B cell (primary cell): ENCODE measurements at places on chromosomes 5 and 9. TPM values are rescaled to one million over a fixed set of nuclear protein-coding genes. Genes with fewer than 3 reads are reported as not detected.

Gene FABP6
- total RNA-seq, result not detected in 2 replicates

Gene SLIT3
- not detected in 2 replicates for total RNA-seq

GRCh38 chr5:179607160-179607931, 16.1 kb downstream of the HNRNPH1 start:
- no peaks in the 10 kb centered on the region for H3K27me3 ChIP-seq
- DNase-seq, result no peak
- H3K27ac ChIP-seq, result no peak overlapping the region
- H3K36me3 ChIP-seq, result peaks cover 64% of the 10 kb centered on the region

Gene TAF1L
- not detected in 2 replicates for total RNA-seq

Gene PCDHGB7
- 1.9 and 2.2 TPM in 2 replicates for total RNA-seq

- no peak for DNase-seq
- no peak overlapping the region for H3K27ac ChIP-seq
- peaks cover 8% of the 10 kb centered on the region for H3K27me3 ChIP-seq
- H3K4me1 ChIP-seq, result no peaks in the 10 kb centered on the region
- H3K4me3 ChIP-seq, result no peak overlapping the region
- H3K36me3 ChIP-seq, result no peaks in the 10 kb centered on the region
Measured at GRCh38 chr5:132797651-132798050, 15.5 kb upstream of the SOWAHA start.

DNA sequence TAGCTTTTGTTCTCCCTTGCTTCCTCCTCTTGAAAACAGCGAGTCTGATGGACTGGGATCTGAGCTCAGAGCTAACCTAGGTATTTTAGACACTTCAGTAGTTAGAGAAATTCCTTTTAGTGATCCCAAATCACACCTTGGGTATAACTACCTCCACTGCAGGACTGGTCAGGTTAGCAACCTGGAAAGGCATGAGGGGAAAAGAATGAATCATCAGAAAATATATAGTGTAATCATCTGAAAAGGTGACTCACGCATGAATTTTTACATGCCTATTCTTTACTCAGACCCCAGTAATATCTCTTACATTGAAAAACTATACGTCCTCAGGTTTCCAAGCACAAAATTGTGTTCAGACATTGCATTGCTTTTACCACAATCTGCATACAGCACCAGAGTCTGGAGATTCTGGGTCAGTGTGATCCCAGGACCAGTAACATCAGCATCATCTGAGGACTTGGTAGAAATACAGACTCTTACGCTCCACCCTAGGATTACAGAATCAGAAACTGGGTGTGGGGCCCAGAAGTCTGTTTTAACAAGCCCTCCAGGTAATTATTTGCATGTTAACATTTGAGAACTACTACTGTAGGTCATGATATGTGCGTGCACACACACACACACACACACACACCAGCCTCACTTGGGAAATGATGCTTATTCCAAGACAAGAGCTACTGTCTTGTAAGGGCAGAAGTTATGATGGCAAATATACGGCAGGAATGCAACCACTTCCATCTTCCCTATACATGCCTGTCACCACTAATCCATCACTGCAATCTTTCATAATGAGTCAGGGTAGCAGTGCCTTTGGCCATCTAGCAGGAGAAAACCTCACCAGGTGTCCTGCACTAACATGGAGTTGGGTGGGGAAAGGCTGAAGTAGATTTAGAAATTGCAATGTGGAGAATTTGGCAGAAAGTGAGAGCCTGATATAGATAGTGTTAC, 271.6 kb upstream of the MAP3K1 start:
- DNase-seq, result no peak
- no peak overlapping the region for H3K27ac ChIP-seq
- no peaks in the 10 kb centered on the region for H3K27me3 ChIP-seq
- H3K36me3 ChIP-seq, result no peaks in the 10 kb centered on the region
- H3K4me1 ChIP-seq, result peaks cover 8% of the 10 kb centered on the region
- no peak overlapping the region for H3K4me3 ChIP-seq

DNA sequence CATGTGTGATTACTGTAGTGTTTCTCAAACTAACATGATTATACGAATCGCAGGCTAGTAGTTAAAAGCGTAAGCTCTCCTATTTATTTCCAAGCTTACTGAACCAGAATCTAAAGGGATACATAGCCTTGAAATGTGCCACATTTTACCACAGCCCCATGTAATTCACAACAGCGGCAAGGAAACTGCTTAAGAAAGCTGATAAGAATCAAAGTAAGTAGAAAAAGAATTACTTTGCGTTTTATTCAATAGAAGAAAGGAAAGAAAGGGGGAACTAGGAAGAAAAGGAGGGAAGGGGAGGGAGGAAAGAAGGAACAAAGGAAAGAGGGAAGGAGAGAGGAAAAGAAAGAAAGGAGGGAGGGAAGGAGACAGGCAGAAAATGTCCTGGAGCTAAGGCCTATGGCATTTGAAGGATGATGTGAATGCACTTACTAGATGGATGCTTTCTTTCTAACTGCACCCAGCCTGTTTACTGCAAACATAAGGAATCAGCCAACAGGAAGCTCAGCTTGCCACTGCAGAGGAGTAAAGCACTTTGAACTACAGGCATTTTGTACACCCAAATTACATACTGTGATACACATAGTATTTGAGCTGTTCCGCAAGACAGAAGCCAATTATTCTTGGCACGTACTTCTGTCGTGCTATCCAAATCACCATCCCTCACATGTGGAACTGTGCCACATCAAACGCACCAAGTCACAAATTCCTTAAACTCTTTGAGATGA, 521.7 kb downstream of the RAB3C start:
- no peaks in the 10 kb centered on the region for H3K36me3 ChIP-seq
- no peak overlapping the region for H3K27ac ChIP-seq
- H3K4me3 ChIP-seq, result no peak overlapping the region
- H3K27me3 ChIP-seq, result no peaks in the 10 kb centered on the region

DNA sequence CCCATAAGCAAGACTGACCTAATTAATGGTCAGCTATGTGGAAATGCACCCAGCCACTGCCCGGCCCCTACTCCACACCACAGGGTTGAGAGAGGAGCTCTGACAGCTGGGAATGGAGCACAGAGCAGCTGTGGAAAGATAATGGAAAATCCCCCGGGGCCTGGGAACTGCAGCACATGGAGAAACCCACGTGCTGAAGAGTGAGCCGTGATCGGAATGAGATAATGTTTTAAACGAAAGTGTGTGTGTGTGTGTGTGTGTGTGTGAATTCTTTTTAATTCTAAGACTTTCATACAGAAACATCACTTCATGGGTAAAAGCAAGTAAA, 13.1 kb upstream of the SLC12A7 start:
- H3K27ac ChIP-seq, result no peak overlapping the region
- no peak for DNase-seq
- H3K4me1 ChIP-seq, result peaks cover under 1% of the 10 kb centered on the region
- no peaks in the 10 kb centered on the region for H3K27me3 ChIP-seq
- no peaks in the 10 kb centered on the region for H3K36me3 ChIP-seq
- no peak overlapping the region for H3K4me3 ChIP-seq
